CD4-positive, alpha-beta T cell treated with Interleukin-6 for 4 hours (primary cell): ENCODE measurements at places on chromosomes 1 and 21.
A peak's percentile ranks its signal among the peaks of the same experiment; 100 is the strongest.

GRCh38 chr21:45876381-45877170 is 105.0 kb upstream of the COL6A1 start:
- DNase-seq, result no peak

GRCh38 chr1:69073176-69073575 is 494.5 kb upstream of the LRRC7 start:
- no peak for DNase-seq

- DNase-seq, result no peak
Observed at GRCh38 chr1:208004851-208005250, 93.9 kb upstream of the CD34 start.

DNA sequence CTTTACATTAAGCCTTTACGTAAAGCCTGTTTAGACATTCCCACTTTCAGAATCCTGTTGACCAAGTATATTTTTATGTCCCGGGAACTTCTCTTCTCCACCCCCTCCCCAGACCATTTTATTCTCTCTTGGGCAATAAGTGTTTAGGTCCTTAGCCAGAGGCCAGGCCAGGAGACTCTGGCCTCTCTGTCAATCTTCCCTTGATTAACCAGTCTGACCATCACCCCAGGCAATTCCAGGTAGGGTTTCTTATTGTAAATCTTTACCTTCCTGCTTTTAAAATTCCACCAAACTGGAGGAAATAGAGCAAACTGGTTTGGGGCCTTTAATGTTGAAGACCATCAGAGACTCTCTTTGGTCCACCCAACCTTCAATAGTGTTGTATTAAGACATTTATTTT is 12.2 kb upstream of the IFI6 start:
- no peak for DNase-seq

- no peak for DNase-seq
Observed at GRCh38 chr1:181134543-181135436, 46.3 kb downstream of the IER5 start.

DNA sequence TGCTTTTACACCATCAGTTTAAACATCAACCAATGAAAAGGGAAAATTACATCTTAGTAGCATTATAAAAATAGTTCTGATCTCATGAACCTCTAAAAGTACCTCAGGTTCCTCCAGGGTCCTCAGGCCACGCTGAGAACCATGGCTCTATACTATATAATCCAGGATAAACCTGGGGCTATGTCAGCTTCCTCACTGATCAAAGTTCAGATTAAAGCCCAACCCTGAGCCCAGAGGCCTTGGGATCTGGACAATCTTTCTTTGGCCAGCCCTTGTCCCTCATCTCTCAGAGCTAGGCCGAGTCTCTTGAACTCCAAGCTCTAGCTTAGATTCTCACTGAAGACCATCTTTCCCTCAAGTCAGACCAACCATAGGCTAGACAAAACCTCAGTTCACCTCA is 168.3 kb downstream of the PLPP3 start:
- no peak for DNase-seq

DNA sequence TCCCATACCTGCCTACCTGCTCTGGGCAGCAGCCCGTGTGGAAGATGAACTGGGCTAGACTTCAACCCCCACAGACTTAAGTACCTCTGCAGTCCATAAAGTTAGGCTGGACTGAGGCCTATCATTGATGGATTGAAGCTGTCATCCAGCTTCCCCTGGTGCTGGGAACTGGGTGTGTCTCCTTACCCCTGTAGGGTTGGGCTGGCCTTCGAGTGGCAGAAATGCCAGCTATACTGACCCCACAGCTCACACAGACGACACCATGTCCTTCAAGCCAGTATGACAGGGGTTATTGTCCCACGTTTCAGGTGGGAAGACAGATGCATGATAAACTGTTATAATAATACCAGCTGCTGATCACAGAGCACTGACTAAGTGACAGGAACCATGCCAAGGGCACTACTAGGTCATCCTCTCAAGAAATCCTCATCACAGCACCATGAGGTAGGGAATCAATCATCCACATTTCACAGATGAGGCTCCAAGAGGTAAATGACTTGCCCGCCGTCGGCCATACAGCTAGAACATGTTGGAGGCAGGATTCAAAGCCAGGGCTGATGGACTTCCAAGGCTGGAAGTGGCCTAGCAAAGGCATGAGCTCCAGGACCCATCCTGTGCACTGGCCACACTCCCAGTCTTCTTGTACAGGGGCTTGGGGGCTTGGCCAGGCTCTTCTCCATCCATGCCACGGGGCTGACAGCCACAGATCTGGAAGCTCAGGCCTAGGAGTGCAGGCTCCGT is at the start of gene BEST4:
TSS of gene BEST4 (minus strand) at position 51 of the 741 bp plus-strand sequence. CDS start 465 bp downstream, outside the sequence.
- DNase-seq, result no peak

DNA sequence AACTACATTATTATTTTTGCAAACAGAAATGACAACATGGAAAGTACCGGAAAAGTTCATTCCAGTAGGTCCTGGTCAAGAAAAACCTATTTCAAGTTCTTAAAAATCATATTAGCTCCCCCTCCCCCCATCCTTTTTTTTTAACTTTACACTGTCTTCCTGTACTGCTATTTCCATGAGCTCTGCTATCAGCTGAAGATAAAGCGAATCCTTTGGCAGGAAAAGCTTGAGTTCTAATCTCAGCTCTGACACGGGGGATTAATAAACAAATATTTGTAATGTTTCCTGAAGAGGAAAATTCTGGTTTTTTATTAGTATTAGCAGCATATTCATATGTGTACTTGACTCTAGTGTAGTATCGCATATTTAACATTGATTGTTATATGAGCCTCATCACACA is 190.7 kb upstream of the ESRRG start:
- DNase-seq, result no peak

DNA sequence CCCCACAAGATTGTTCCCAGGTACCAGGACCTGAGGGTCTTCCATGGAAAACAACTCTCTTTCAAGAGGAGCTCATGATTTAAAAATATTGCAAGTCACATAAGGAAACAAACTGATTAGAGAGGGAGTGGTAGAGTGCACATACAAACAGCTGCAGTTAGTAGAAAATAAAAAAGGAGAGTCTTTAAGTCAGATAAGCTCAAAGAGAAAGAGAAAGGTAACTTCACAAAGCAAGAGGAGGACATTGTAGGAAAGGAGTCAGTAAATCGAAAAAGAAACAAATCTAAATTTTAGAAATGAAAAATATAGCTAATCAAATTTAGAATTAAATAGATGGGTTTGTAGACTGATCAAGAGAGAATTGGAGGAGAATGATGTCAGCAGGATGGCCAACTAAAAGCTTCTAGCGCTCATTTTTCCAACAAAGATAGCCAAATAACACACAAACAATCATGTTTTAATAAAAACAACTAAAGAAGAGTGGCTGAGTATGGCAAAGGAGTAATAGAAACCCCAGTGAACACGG is 86.1 kb upstream of the CD53 start:
- DNase-seq, result no peak

DNA sequence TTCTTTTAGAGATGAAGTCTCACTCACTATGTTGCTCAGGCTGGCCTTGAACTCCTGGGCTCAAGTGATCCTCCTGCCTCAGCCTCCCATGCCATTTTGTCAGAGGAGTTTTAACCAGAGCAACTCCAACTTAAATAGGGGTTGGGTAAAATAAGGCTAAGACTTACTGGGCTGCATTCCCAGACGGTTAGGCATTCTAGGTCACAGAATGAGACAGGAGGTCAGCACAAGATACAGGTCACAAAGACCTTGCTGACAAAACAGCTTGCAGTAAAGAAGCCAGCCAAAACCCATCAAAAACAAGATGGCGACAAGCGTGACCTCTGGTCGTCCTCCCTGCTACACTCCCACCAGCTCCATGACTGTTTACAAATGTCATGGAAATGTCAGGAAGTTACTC is 5.7 kb upstream of the DNAH14 start:
- DNase-seq, result no peak

- peak; percentile 14 for DNase-seq
Observed at GRCh38 chr1:160755911-160756848, 17.1 kb downstream of the SLAMF7 start.

- no peak for DNase-seq
Observed at GRCh38 chr1:47738560-47739182, 258.5 kb downstream of the TRABD2B start.

DNA sequence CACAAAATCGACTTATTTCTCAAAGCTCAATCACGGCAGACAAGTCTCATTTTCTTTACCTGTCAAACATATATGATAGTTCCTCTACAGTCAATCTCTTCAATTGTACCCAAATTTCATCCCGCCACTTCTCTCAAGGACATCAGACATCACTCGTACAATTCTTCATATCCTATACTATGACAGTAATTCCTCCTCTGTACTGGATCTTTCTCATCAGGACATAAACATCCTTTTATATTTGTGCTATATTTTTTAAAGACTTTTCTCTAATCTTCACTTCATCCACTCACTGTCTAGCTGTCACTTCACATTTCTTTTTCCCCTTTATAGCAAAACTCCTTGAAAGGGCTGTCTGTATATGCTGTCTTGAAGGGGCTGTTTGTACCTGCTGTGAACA is 419.1 kb upstream of the NR5A2 start:
- no peak for DNase-seq

DNA sequence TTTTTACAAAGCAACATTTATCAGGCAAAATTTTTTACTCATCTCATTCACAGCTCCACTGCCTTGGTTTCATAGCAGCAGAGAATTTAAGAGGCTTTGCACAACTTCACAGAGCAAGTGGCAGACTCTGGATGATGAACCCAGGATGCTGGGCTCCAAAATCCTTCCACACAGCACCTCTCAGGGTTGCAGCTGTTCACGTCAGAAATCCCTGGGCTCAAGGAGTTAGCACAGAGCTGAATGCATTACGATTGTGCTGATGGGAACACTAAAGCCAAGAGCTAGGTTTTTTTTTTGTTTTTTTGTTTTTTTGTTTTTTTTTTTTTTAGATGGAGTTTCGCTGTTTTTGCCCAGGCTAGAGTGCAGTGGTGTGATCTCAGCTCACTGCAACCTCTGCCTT is 2.4 kb upstream of the HTR6 start:
- DNase-seq, result no peak

DNA sequence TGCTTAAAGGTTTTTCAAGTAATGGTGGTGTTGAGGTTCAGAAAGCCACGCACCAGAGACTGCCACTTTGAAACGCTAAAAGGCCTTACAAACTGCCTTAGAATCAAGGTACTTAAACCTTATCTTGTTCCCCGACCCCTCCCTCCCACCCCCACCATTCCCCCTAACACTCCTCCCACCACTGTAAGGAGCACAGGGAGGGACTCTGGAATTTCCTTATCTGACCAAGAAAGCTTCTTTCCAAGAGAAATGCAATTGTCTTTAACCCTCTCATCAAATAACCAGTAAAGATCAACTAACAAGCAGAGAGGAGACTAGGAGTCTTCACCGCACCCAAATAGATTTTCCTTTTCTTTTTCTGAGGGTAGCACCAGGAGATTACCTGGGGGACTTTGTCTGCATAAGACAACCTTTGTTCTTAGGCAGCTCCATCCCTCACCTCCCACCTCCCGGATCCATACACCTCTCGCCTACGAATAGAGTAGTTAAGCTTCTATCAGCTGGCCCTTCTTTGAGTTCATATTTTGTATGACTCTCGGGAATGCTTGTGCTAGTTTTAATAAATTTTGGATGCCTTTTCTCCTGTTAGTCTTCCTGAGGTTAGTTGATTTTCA is 137.7 kb upstream of the ADGRL2 start:
- DNase-seq, result no peak

DNA sequence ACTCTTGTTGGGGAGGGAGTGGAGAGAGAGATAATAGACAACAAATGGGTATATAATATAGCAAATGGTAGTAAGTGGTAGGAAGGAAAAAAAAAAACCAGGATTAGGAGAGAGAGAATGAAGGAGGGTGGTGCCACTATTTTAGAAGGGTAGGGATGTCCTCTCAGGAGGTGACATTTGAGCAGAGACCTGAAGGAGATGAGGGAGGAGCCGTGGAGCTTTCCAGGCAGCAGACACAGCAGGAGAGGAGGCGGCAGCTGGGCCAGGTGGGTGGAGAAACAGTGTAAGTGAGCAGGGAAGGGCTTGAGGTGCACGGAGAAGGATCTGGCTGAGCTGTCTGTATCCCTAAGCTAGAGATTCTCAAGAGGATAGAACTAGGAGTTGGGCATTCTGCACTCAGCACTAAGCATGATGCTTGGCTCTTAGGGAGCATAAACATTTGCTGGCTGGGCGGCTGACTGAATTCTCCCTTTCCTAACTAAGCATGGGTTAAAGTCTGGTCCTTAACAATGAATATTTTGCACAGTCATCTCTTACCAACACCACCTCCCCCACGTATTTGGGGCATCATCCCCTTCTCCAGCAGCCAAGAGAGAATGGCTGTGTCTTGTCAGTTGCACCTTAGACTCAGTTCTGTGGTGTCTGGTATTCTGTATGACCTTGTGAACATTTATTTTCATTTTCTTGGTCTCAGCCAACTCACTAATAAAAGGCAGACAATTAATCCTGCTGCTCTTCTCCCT is 27.6 kb upstream of the SARS1 start:
- DNase-seq, result no peak

DNA sequence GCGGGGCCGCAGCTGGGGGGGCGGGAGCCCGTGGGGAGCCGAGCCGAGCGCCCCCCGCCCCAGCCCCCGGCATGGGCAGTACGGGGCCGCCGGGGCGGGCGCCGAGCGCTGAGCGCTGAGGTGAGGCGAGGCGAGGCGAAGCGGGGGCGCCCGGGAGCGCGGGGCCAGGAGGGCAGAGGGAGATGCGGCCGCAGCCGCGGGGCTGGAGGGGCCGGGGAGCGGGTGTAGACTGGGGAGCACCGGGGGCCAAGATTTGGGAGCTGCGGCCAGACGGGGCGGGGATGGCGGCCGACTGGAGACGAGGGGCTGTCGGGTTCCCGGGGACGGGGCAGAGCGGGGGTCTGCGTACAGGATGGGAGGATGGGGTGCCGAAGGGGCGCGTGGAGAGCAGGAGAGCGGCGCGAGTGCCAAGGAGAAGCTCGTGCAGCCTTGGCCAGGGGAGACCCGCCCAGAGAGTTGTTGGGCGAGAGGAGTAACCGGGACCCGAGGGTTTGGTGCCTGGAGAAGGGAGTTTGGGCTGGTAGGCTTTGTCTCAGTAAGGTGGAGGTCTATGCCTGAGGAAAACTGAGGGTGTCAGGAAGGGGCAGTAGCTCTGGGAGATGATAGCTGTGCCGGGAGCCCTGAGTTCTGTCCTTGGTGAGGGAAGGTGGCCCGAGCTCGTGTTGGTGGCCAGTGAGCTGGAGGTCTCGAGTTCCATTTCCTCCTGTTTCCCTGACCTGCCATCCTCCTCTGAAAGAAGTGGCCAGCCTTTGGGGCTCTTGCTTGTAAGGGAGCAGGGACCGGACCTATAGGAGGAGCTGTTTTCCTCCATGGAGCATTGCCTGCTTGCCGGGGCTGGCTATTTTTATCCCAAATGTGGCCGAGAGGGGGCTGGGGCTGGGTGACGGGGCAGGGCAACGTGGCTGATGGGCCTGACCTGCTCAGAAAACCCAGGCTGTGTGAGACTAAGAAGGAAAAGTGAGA is 539 bp downstream of the ATP8B2 start:
- peak; percentile 28 for DNase-seq
